ENCODE measurements at places on chromosomes 11 and 22. TPM values are rescaled to one million over a fixed set of nuclear protein-coding genes. Genes with fewer than 3 reads are reported as not detected.
A peak's percentile ranks its signal among the peaks of the same experiment; 100 is the strongest.

The HTR3A gene
- 8.1 TPM for total RNA-seq

The APOA4 gene
- total RNA-seq, result not detected

The GLB1L3 gene
- total RNA-seq, result 33.1 TPM

The MS4A15 gene
- total RNA-seq, result not detected

GRCh38 chr22:48535868-48536540 lies 1291.7 kb downstream of the BRD1 start:
- no peak for DNase-seq

GRCh38 chr11:67609316-67609715 lies 2.6 kb downstream of the NDUFV1 start:
- no peak for DNase-seq

DNA sequence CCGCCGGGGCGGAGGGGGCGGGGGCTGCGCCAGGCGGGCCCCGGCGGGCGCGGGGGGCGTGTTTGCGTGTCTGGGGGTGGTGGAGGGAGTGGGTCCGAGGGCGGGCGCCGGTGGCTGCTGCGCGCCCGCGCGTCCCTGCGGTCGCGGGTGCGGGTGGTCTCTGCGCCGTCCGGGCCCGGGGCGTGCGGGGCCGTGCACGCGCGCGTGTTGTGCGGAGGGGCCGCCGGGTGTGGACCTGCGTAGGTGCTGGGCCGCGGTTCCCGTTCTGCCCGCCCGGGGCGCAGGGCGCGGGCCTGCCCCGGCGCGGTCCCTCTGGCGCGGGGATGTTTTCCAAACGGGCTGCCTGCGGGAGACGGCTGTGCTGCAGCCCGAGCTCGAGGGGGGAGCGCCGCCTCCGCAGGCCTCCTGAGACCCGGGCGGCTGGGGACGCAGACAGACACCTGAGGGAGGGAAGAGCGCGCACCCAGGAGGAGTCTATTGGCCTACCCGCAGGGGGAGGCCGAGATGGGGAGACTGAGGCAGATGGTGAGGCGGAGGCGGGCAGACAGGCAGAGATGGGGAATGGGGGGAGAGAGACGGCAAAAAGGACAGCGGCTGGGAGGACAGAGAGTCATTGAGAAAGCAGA lies 442 bp downstream of the PELI3 start:
- DNase-seq, result peak; percentile 64

- peak; percentile 48 for DNase-seq
Observed at GRCh38 chr11:31421820-31422219, 52.2 kb downstream of the DNAJC24 start.

GRCh38 chr11:74679513-74679865 lies 51.7 kb downstream of the CHRDL2 start:
- no peak for DNase-seq

DNA sequence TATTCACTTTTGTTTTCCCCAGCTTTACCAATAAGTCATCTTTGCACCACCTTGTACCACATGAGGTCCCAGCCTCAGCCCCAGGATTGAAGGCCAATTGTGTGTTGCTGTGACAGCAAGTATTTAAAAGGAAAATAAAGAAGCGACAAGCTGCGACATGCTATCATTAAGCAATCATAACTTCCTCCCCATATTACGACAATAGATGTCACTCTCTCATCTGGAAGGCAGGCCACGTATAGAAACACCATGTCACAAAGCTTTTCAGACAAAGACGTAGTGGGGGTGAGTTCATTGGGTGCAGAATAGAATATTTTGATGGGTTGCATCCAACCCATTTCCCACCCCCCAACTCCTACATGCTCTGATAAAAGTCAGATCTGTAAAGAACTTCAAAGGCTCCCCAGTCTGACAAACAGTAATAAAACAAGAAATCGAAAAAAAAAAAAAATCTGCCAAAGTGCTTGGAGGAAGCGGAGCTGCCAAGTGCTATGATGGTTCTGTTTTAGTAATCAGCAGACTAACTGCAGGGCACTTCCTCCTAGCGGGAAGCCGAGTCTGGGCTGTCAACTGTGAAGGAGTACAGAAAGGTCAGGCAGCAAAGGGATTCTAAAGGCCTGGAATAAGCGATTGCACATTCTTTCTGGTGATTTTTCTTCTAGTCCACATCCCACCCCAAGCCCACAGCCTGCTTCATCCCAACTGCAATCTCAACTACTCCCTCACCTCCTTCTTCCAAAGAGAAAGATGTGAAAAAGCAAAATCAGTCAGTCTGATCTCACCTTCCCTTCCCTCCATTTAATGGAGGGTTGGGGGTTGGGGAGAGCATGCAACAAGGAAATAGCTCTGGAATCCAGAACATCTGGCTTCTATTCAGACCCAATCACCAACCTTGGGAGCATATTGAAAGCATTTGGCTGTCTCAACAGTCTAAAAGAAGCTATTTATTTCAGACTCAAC lies 131.4 kb upstream of the UBASH3B start:
- peak; percentile 62 for DNase-seq

Data from GM23338 (cell line).